ENCODE measurements at places on chromosomes 5 and 9.
A peak's percentile ranks its signal among the peaks of the same experiment; 100 is the strongest.

DNA sequence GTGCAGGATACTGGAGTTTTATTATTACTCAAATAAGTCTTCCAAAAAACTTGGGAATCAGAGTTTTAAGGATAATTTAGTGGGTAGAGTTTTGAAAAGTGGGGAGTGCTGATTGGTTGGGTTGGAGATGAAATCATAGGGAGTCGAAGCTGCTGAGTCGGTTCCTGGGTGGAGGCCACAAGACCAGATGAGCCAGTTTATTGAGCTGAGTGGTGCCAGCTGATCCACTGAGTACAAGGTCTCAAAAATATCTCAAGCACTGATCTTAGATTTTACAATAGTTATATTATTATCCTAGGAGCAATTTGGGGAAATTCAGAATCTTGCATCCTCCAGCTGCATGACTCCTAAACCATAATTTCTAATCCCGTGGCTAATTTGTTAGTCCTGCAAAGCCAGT, 804.9 kb upstream of the SEMA6A start:
- DNase-seq, result no peak

DNA sequence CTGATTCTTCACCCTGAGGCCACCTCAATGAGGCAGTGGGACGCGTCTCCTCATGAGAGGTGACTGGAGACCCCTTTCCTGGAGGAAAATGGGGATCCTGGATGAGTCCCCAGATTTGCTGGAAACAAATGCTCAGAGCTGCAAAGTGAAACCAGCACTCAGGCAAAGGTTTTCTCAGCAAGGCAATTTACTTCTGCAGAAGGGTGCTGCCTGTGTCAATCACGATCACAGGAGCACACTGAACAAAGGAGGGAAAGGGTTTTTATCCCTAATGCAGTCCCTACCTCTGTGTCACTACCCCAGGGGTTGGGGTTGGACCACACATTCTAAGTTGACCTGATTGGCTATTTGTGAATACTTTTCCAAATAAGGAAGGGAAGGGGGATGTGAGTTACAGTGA, 69.9 kb upstream of the CDK20 start:
- no peak for DNase-seq

- DNase-seq, result no peak
Measured at GRCh38 chr5:54895816-54896341, 89.5 kb downstream of the ESM1 start.

DNA sequence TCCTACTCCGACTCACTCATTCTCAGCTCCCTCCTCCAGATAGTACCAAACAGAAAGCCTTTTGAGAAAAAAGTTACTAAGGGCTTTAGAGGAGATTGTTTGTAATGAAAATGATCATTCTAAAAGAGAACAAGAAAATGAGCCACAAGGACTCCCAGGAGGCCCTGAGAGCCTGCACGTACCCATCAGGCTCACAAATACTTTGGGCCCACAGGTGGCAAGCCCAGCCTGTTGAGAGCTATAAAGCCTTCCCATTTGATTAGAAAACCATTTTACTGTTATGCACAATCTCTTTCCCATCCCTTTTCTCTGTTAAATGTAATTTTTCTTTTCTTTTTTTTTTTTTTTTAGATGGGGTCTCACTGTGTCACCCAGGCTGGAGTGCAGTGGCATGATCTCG, 136.1 kb downstream of the LHFPL2 start:
- DNase-seq, result no peak

- no peak for DNase-seq
Measured at GRCh38 chr9:90408659-90409058, 234.0 kb downstream of the DIRAS2 start.

GRCh38 chr5:135040034-135040332, 6.0 kb upstream of the PITX1 start:
- DNase-seq, result no peak

GRCh38 chr5:67160272-67160671, 36.3 kb downstream of the CD180 start:
- no peak for DNase-seq

GRCh38 chr5:29099585-29099984, 2061.2 kb upstream of the CDH9 start:
- no peak for DNase-seq

DNA sequence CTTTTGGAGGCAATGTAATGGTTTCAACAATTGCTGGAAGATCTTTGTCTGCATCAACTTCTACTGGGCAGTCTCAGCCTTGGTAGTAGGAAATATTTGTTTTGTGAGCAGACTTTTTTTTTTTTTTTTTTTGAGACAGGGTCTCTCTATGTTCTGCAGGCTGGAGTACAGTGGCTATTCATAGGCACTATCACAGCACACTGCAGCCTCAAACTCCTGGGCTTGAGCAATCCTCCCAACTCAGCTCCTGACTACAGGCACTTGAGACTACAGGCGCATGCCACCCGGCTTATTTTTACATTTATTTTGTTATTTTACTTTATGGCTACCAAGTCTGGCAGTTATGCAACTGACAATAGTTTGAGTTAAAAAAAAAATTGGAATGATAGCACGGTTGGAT, 187.3 kb downstream of the SNX18 start:
- no peak for DNase-seq

GRCh38 chr9:21413151-21413550, 4.2 kb downstream of the IFNA8 start:
- DNase-seq, result no peak

DNA sequence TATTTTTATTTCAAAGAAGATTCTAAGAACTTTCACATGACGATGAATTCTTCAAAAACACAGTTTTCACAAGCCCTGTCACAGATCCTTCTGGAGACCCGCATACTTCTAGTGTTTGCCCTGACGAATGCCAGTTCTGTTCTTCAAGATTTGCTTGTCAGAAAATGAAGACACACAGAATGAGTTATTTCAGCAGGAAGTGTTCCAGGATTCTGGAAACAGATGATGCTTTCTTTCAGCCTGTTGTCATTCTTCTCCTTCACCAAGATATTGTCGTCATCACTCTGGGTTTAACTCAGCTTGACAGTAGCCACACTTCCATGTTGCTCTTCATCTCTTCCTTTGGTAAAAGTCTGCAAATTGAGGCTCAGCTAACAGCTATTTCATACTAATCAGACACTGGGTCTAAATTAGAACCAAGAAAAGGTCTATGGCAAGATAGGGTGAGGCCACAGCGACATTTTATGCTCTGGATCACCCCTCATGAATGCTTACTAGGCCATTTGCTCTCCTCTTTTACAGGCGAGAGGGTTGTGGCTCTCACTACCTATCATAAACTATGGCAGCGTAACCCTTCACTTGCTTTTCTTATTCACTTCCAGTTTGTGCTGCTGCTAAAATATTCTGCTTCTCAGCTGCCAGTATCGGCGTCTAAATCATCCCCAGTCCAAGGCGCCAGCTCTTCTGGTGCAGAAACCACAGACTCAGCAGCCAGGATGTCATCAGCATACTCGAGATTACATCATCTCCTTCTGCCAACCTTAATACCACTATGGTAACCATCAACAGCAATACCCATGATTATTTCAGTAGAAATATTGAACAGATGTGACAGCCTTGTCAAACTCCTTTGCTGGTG, 159.6 kb upstream of the TBCA start:
- no peak for DNase-seq

- no peak for DNase-seq
Measured at GRCh38 chr9:134071149-134071548, 3.3 kb upstream of the BRD3 start.

DNA sequence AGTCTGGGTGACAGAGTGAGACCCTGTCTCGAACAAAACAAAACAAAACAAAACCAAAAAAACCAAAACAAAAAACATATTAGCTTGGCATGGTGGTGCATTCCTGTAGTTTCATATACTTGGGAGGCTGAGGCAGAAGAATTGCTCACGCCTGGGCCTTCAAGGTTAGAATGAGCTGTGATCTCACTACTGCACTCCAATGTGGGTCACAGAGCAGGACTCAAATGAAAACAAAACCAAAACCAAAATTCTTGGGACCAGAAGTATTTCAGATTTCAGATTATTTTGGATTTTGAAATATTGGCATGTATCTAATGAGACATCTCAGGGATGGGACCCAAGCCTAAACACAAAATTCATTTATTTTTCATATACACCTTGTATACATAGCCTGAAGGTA, 80.2 kb downstream of the TMC1 start:
- DNase-seq, result no peak

DNA sequence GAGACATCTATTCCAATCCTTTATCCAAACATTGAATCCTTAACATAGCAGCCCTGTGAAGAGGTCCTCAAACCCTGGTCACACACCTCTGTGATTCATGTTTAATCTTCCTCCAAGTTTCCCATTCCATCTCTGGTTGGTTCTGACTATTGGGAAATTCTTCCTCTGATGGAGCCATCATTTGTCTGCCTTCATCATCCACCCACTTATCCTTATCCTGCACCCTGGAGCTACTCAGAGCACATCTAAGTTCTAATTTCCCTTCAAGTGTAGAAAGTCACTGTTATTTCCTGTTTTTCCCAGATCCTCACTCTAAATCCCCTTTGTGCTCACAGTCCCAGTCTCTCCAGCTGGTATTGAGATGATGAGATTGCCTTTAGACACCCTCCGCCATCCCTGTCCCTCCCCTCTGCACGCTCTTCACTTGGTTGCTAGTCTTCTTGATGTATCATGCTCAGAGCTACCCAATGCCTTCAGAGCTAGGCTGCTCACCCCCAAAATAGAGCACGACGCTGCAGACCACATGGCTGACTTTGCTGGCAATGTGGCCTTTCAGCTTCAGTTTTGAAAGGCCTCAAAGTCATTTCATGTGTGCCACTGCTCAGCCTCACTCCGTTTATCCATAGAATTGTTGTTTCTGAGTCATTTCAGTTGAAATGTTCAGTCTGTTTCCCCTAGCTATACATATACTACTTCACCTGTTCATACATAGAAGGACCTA, 154.3 kb downstream of the PALM2AKAP2 start:
- peak; percentile 28 for DNase-seq
